ENCODE measurements at places on chromosomes 4 and X. TPM values are rescaled to one million over a fixed set of nuclear protein-coding genes. Genes with fewer than 3 reads are reported as not detected.
A peak's percentile ranks its signal among the peaks of the same experiment; 100 is the strongest.

- H3K36me3 ChIP-seq, result no peaks in the 10 kb centered on the region
- H3K4me1 ChIP-seq, result no peaks in the 10 kb centered on the region
- H3K27ac ChIP-seq, result no peak overlapping the region
- no peak overlapping the region for H3K4me3 ChIP-seq
- DNase-seq, result no peak
Observed at GRCh38 chr4:148608968-148609367, 166.8 kb upstream of the NR3C2 start.

DNA sequence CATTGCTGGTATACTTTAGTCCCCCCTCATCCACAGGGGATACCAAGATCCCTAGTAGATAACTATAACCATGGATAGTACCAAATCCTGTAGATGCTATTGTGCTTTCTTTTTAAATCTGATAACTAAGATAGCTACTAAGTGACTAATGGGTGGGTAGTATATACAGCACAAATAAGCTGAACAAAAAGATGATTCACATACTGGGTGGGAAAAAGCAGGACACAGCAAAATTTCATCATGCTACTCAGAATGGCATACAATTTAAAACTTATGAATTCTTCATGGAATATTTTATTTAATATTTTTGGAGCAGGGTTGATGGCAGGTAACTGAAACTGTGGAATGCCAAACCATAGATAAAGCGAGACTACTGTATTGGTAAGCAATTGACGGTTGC is 161.6 kb downstream of the IL15 start:
- no peaks in the 10 kb centered on the region for H3K36me3 ChIP-seq
- H3K27me3 ChIP-seq, result no peaks in the 10 kb centered on the region
- H3K4me3 ChIP-seq, result no peak overlapping the region
- DNase-seq, result no peak

The RAP1GDS1 gene
- total RNA-seq, result 21.5 TPM

- H3K4me1 ChIP-seq, result 0 out of 2 replicates have a peak, but pooled peaks cover 12% of the 10 kb centered on the region
- H3K27ac ChIP-seq, result no peak overlapping the region
- no peaks in the 10 kb centered on the region for H3K27me3 ChIP-seq
- no peak overlapping the region for H3K4me3 ChIP-seq
Observed at GRCh38 chrX:70436343-70436742, 8.3 kb upstream of the DLG3 start.

The CYLC1 gene
- not detected for total RNA-seq

The MAGEA2B gene
- total RNA-seq, result 35.3 TPM

DNA sequence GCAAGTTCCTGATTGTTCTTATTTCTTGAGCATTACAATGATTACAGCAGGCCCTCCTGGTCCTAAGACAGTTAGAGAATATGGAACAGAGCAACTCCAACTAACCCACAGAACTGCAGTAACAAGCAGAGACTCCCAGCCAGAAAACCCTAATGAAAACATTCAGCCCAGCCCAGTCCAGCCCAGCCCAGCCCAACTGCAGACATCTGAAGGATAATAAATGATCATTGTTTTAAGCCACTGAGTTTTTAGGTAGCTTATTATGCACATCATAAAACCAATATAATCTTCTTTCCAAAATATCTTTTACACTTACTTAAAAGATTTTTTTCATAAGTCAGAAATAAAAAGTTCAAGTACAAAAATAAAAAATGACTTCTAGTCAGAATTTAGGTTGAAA is 51.3 kb downstream of the SPOCK3 start:
- H3K36me3 ChIP-seq, result no peaks in the 10 kb centered on the region
- no peak for DNase-seq
- no peaks in the 10 kb centered on the region for H3K4me1 ChIP-seq
- H3K4me3 ChIP-seq, result no peak overlapping the region

DNA sequence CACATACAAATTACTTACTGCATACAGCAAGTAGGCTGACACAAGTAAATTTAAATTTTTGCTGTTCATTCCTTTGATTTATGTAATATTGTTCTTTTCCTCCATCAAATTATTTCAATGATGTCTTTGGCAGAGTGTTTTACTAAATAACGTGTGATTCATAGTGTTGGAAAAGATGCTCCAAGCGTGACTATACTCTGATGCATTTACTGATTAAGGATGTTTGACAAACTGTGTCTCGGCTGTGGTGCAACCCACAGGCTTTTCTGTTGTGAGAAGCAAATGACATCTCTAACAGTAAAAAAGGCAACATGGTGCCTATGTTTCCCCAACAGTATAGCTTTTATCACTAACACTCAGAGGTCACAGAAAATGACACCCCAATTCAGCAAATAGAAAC is 540.9 kb downstream of the PPP4R3C start:
- H3K4me1 ChIP-seq, result no peaks in the 10 kb centered on the region
- H3K27me3 ChIP-seq, result no peaks in the 10 kb centered on the region
- no peaks in the 10 kb centered on the region for H3K36me3 ChIP-seq
- no peak overlapping the region for H3K4me3 ChIP-seq
- no peak overlapping the region for H3K27ac ChIP-seq
- DNase-seq, result no peak

GRCh38 chr4:169252339-169253112 is 18.2 kb downstream of the SH3RF1 start:
- H3K4me1 ChIP-seq, result peaks cover 54% of the 10 kb centered on the region
- no peak overlapping the region for H3K4me3 ChIP-seq
- no peak for DNase-seq
- H3K27ac ChIP-seq, result peak overlapping the region; percentile 81
- H3K27me3 ChIP-seq, result no peaks in the 10 kb centered on the region

DNA sequence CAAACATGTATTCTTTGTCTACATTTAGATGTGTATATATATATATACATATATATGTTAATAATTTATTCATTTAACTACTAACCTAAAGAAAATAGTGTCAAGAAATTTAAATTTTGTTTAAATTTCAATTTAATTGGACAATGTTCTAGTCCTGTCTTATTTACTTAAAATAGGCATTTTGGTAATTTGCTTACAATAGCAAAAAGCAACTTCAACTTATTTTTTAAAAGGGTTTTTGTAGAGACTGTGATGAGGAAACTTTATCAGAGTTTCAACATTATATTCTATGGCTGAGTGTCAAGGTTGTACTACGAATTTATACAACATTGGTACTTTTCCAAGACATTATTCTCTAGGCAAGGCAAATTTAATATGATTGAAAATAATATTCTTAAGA is 212.0 kb upstream of the ARSJ start:
- H3K36me3 ChIP-seq, result no peaks in the 10 kb centered on the region
- H3K27ac ChIP-seq, result no peak overlapping the region
- no peaks in the 10 kb centered on the region for H3K4me1 ChIP-seq
- no peak overlapping the region for H3K4me3 ChIP-seq

The CAPN6 gene
- total RNA-seq, result not detected

DNA sequence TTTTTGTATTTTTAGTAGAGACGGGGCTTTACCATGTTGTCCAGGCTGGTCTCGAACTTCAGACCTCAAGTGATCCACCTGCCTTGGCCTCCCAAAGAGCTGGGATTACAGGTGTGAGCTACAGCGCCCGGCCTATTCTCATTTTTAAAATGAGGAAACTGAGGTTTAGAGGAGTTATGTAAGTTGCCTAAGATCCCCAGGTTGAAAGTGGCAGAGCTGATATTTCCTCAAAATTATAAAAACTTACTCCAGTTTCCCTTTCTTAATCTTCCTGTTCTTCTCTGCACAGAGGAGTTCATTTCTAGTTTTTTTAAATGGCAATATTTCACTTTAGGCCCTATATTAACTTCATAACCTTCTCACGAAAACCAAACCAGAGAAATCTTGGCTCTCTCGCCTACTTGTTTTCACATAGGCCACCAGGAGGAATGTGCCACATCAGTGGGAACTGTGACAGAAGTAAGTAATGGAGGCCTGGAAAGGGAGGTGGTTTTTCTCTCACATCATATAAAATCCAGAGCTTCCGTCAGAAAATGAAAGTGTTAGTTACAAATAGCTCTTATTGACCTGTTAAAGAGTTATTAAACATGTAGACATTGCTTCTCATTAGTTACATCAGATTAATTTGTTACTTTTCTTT is 16.1 kb upstream of the RS1 start:
- no peaks in the 10 kb centered on the region for H3K4me1 ChIP-seq
- H3K36me3 ChIP-seq, result no peaks in the 10 kb centered on the region
- no peak overlapping the region for H3K27ac ChIP-seq
- no peak overlapping the region for H3K4me3 ChIP-seq
- no peak for DNase-seq

- peaks cover 4% of the 10 kb centered on the region for H3K4me1 ChIP-seq
- DNase-seq, result no peak
- no peak overlapping the region for H3K4me3 ChIP-seq
- H3K27ac ChIP-seq, result no peak overlapping the region
Observed at GRCh38 chrX:14022019-14022418, 7.7 kb downstream of the GEMIN8 start.

The EGFL6 gene
- not detected for total RNA-seq

- H3K27ac ChIP-seq, result no peak overlapping the region
- H3K36me3 ChIP-seq, result no peaks in the 10 kb centered on the region
- no peaks in the 10 kb centered on the region for H3K27me3 ChIP-seq
- no peak for DNase-seq
Observed at GRCh38 chr4:176090115-176090514, 24.5 kb downstream of the WDR17 start.

The USP17L11 gene
- not detected for total RNA-seq

GRCh38 chr4:92636038-92636806 is 332.5 kb downstream of the GRID2 start:
- DNase-seq, result no peak
- no peak overlapping the region for H3K4me3 ChIP-seq
- H3K4me1 ChIP-seq, result no peaks in the 10 kb centered on the region
- no peaks in the 10 kb centered on the region for H3K27me3 ChIP-seq
- H3K36me3 ChIP-seq, result no peaks in the 10 kb centered on the region
- H3K27ac ChIP-seq, result no peak overlapping the region

DNA sequence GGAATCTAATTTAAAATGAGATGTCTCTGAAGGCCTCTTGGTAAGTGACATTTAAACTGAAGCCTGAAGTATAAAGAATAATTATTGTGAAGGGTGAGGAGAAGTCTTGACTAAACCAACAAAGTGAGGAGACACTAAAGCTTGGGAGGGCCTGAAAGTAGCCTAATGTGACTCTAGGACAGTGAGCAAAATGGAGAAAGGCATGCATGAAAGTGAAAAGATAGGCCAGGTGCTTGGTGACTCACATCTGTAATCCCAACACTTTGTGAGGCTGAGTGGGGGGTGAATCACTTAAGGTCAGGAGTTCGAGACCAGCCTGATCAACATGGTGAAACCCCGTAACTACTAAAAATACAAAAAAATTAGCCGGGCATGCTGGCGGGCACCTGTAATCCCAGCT is 46.9 kb upstream of the SMARCAD1 start:
- DNase-seq, result no peak
- no peaks in the 10 kb centered on the region for H3K36me3 ChIP-seq
- no peak overlapping the region for H3K4me3 ChIP-seq
- H3K4me1 ChIP-seq, result no peaks in the 10 kb centered on the region

- H3K4me1 ChIP-seq, result no peaks in the 10 kb centered on the region
- H3K27ac ChIP-seq, result no peak overlapping the region
- no peaks in the 10 kb centered on the region for H3K36me3 ChIP-seq
- DNase-seq, result peak; percentile 35
- H3K4me3 ChIP-seq, result peak overlapping the region; percentile 84
- H3K27me3 ChIP-seq, result no peaks in the 10 kb centered on the region
Observed at GRCh38 chrX:153469811-153470410, 465 bp downstream of the HAUS7 start.

The SPOCK3 gene
- not detected for total RNA-seq

DNA sequence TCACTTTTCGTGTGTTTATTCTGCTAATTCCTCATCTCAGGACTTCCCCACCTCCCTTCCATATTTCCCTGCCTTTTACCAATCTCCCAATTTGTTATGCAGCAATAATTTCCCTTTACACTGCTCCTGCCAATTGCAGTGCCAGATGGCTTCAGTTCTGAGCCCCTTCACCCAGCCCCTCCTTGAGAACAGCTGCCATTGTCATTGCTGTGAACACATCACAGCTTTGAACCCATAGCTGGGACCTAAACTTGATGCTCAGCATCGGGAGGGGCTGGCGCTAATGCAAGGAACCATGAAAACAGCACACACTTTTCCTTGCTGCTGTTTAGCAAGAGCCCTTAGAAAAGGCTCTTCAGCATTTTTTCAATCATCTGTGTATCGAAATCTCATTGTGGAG is 104.9 kb downstream of the ALPK1 start:
- H3K4me3 ChIP-seq, result no peak overlapping the region
- H3K36me3 ChIP-seq, result no peaks in the 10 kb centered on the region
- H3K27ac ChIP-seq, result no peak overlapping the region
- DNase-seq, result no peak

GRCh38 chrX:11380187-11380844 is 87.1 kb downstream of the AMELX start:
- H3K4me3 ChIP-seq, result no peak overlapping the region
- H3K4me1 ChIP-seq, result no peaks in the 10 kb centered on the region
- H3K36me3 ChIP-seq, result no peaks in the 10 kb centered on the region
- no peaks in the 10 kb centered on the region for H3K27me3 ChIP-seq

- H3K27me3 ChIP-seq, result no peaks in the 10 kb centered on the region
- H3K36me3 ChIP-seq, result no peaks in the 10 kb centered on the region
- H3K4me3 ChIP-seq, result no peak overlapping the region
- peaks cover 13% of the 10 kb centered on the region for H3K4me1 ChIP-seq
Observed at GRCh38 chr4:122635205-122635604, 14.3 kb upstream of the IL21 start.

The H2BW2 gene
- not detected for total RNA-seq

DNA sequence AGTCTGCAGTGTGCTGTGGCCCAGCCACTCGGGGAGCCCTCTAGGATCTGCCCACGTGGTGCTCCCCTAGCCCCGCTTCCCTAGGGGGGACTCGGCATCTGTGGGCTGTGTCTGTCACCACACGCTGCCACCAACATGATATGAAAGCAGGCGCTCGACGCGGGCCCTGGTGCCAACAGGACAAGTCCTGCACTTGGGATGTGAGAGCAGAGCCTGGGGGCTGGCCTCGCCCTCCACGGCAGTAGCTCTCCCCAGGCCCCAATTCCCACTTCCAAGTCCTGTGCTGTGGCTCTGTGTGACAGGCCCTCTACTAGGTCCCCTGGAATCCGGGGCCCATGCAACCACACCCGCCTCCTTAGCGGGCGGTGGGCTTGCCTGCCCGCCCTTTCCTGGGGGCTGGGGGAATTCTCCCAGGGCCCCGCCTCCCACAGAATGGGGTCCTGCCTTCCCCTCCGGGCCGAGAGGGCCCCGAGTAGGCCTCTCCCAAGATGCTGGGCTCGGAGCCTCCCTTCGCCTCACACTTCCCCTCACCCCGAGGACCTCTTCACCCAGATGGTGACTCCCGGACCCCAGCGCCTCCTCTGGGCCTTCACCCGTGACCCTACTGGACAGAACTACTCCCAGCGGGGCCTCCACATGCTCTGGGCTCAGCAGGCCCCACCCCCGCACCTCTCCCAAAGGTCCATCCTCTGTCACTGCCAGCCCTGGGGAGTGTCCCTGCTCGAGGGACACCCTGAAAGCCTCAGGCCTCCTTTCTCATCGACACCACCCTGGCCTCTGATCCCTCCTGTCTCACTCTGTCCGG is 11.2 kb downstream of the LRPAP1 start:
- H3K4me1 ChIP-seq, result no peaks in the 10 kb centered on the region
- no peak overlapping the region for H3K4me3 ChIP-seq
- no peaks in the 10 kb centered on the region for H3K36me3 ChIP-seq
- no peaks in the 10 kb centered on the region for H3K27me3 ChIP-seq
- DNase-seq, result no peak
